HTR-8/SVneo (cell line): ENCODE measurements at places on chromosomes 5 and 9.

DNA sequence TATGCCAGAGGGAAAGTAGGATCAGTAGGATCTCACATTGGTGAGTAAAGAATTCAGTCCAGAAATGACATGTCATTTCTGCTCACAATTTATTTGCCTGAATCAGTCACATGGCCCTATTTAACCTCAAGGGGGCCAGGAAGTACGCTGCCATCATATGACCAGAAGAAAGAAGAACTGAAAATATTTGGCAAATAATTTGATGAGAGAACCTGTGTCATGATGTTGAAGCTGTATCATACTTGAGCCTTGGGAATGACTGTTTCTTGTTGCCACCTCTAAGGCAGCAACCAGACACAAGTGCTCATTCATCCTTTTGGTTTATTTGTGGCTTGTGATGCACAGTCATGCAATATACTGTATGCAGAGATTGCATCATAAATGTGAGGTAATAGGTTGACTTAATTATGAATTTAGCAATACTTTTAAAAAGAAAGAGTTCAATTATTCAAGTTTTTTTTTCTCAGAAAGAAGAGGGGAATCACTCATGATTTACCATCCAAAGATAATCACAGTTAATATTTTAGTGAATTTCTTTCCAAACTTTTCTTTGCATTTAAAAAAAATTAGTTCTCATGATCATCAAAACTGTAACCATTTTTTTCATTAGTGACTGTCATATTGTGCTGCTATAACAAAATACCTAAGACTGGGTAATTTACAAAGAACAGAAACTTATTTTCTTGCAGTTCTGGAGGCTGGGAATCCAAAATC is 8.2 kb upstream of the ZFYVE16 start:
- peak; percentile 9 for DNase-seq

DNA sequence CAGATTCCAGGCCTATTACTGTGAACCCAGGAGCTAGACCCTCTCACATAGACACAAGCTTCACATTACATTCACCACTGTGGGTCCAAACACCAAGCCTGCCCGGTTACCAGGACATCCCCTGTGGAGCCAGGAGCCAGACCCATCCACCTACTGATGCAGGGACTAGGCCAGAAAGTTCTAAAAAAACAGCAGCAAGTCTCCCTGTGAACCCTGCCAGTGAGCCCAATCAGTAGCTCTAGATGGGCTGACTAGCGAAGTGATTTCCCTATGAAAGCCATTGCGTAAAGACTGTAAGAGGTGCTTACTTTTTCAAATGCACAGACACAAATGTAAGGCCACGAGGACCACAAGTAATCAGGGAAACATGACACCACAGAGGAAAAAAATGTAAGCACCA is 352.3 kb downstream of the TMEM161B start:
- no peak for DNase-seq

DNA sequence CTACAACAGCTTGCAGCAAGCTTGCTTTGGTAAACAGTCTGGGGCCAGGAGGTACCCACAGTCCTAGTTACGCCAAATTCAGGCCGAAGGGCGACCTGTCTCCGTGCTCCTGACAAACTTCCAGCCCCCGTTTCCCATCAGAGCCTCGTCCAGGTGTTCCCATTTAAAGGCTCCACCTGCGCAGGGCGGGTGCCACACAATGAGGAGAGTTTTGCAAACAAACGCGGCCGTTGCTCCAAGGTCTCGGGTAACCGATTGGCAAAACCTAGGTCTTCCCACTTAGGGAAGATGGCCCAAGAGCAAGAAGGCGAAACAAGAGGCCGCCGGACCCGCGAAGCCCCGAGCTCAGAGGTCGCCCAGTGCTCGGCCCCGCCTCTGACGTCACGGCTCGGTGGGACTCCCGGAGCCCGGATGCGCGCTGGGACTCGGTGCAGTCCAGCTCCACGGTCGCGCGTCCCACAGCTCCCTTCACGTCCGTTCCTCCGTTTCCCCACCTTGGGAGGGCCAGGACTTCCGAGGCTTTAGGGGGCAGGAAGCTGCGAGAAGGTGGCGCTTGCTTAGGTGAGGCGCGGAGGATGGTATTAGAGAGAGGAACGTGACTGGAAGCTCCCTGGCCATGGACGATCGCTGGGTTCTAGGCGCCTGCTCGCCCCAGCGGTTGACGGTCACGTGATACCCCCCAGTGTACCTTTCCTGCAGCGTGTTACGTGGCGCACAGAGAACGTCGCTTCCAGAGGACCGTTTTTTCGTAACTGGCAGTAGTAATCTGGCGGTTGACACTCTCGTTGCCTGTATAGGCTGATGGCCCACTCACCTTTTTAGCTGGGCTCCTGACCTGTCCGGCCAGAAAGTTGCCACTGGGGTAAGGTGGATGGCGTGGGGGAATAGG is 41.8 kb upstream of the KDM4C start:
- DNase-seq, result no peak

- no peak for DNase-seq
Observed at GRCh38 chr9:15246708-15247107, 60.3 kb downstream of the TTC39B start.

- no peak for DNase-seq
Observed at GRCh38 chr5:77843570-77844372, 67.6 kb upstream of the TBCA start.

DNA sequence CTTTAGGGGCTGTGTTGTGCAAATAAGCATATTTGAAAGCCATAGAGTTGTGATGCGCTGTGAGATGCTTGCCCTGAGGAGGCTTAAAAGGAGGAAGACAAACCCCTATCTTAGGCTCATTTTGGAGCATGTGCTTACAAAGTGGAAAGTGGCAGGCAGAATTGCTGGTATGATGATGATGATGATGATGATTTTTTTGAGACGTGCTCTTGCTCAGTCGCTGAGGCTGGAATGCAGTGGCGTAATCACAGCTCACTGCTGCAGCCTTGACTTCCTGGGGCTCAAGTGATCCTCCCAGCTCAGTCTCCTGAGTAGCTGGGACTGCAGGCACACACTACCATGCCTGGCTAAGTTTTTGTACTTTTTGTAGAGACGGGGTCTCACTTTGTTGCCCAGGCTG is 1.7 kb downstream of the CNOT8 start:
- DNase-seq, result no peak

DNA sequence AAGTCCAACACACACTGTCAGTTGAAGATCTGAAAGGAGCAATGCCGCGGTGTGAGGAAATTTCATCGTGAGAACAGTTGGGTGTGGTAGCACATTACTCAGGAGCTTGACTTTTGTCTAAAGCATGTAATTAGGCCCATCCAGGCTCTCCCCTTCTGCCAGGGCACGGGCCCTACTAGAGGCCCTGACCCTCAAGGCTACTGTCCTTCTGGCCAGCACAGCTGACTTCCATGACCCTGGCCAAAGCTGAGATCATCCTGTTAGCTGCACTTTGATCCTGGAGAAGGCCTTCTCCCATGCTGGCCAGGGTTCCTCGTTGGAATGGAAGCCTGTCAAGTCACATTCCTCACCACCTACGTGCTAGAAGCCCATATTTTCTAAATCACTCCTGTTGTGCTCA is 77.8 kb upstream of the SLC1A3 start:
- no peak for DNase-seq

- DNase-seq, result no peak
Observed at GRCh38 chr9:95552814-95553546, 36.2 kb upstream of the PTCH1 start.

DNA sequence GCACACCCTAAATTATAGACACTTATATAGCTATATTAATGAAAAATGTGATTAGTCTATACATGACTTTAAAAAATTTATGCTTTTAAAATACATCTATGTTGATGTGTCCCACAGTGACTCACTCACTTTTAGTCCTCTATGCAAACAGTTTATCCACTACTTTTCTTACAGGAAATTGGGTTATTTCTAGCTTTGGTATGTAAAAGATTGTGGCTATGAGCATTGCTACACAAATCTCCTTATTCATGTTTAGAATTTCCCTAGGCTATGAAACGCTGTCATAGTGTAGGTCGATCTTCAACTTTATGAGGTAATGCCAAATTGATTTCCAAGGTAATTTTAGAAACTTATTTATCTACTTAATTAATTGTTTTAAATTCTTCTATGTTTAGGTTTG is 687.4 kb downstream of the PRR16 start:
- DNase-seq, result no peak

GRCh38 chr5:172886974-172887501 is 53.0 kb downstream of the ERGIC1 start:
- DNase-seq, result no peak

- no peak for DNase-seq
Observed at GRCh38 chr5:78783434-78784130, 135.0 kb upstream of the LHFPL2 start.

GRCh38 chr9:32004431-32005076 is 379.9 kb upstream of the ACO1 start:
- DNase-seq, result no peak

DNA sequence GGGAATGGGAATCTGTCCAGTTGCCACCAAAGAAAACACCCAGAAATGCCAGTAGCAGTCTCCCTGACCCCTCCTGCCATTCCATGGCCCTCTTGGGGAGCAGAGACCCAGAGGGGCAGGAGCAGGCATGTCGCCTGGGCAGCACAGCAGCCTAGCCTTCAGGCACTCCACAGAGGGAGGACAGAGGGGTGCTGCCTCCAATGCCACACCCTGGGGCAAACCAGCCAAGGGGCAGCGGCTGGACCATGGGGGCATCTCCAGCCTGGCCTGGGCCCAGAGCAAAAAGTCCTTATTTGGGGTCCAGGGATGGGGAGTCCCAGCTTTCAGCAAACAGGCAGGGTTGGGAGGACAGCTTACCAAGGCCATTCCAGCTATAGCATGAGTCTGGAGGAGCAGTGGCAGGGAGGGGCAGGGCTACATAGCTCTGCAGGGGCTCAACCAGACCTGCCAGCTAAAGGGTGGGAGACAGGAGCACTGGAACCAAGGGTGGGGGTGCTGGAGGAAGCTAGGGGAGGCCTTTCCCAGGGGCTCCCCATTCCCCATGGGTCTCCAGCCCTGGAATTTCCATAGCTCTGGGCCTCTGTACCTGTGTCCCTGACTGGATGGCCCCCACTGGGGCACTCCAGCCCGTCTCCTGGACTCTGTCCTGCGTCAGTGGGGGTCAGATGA is 6.7 kb downstream of the BRD3 start:
- DNase-seq, result no peak

DNA sequence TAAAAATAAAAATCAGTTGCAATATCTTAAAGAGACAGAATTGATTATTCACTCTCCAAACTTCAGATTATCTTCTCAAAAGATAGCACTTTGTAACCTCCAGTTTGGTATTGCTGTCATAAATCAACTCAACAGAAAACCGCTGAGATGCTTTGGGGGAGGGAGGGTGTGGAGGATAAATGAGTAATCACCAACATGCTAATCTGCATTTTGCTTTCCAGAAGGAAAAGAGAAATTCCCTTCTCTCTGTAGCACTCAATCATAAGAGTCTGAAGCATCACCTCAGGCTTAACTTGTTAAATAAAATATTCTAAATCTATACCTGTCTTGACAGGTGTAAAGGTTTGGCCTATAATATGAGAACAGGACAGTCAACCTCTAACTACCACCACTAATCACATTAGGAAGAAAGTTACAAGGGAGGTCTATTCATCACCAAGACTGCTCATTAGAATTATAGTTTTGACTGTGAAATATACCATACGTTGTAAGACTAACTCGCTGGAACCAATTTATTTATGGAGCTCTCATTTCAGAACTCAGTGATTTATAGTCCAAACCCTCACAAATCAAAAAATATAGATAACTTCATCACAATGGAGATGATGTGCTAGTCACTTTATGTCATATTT is 89.0 kb downstream of the PIK3R1 start:
- DNase-seq, result peak; percentile 22

DNA sequence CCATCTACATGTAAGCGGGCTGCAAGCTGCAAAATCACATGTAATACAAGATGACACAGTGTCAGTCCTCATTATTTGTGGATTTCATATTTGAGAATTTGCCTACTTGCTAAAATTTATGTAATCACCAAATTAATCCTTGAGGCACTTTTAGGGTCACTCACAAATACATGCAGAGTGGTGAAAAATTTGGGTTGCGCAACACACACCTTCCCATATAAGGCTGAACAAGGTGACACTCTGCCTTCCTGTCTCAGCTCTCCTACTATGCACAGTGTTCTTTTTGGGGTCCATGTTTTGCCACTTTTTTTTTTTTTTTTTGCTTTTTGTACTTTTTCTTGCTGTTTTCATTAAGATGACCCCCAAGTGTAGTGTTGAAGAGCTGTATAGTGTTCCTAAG is 111.0 kb downstream of the FBXL7 start:
- DNase-seq, result no peak

- DNase-seq, result no peak
Observed at GRCh38 chr5:142845954-142846398, 75.8 kb downstream of the ARHGAP26 start.

GRCh38 chr5:32108167-32108566 is 66.0 kb downstream of the GOLPH3 start:
- DNase-seq, result no peak

GRCh38 chr9:14761584-14761983 is 39.1 kb upstream of the CER1 start:
- no peak for DNase-seq

DNA sequence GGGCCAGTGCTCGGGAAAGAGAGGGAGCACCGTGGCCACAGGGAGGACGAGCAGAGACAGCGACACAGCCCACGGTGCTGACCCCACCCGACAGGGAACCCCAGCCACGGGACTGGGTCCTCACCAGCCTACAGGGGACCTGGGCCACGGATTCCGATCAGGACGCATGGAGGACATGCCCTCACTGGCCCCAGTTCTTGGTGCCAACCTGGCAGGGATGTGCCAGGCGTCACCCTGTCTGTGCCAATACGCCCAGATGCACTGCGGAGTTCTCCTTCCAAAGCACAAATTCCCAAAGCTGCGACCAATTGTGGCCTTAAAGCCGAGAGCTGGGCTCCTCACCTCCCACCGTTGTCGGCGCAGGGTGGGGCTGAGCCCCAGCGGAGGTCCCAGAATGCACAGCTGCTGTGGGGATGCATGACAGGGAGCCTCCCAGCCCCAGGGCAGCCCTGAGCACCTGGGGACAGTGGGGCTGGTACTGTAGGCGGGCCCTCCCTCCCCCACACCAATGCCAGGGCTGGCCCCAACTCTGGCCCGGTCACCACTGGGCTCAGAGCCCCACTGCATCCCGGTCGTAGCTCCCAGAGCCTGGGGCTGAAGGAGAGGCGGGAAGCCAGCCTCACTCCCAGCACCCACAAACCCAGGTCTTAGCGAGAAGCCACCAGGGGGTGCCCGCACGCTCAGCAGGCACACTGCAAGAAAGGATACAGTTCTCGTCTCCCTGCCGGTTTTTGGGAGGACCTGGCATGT is 44.2 kb downstream of the NKD2 start:
- DNase-seq, result no peak

GRCh38 chr9:120403543-120403856 is 176.5 kb downstream of the CDK5RAP2 start:
- DNase-seq, result no peak

GRCh38 chr5:133421394-133421793 is 190.9 kb downstream of the FSTL4 start:
- DNase-seq, result peak; percentile 45
